ENCODE measurements at places on chromosomes 5 and 9. TPM values are rescaled to one million over a fixed set of nuclear protein-coding genes. Genes with fewer than 3 reads are reported as not detected.

GRCh38 chr5:19626211-19626610 lies 361.8 kb downstream of the CDH18 start:
- no peaks in the 10 kb centered on the region for H3K36me3 ChIP-seq
- H3K27me3 ChIP-seq = no peaks in the 10 kb centered on the region
- H3K27ac ChIP-seq = no peak overlapping the region
- no peaks in the 10 kb centered on the region for H3K4me1 ChIP-seq

DNA sequence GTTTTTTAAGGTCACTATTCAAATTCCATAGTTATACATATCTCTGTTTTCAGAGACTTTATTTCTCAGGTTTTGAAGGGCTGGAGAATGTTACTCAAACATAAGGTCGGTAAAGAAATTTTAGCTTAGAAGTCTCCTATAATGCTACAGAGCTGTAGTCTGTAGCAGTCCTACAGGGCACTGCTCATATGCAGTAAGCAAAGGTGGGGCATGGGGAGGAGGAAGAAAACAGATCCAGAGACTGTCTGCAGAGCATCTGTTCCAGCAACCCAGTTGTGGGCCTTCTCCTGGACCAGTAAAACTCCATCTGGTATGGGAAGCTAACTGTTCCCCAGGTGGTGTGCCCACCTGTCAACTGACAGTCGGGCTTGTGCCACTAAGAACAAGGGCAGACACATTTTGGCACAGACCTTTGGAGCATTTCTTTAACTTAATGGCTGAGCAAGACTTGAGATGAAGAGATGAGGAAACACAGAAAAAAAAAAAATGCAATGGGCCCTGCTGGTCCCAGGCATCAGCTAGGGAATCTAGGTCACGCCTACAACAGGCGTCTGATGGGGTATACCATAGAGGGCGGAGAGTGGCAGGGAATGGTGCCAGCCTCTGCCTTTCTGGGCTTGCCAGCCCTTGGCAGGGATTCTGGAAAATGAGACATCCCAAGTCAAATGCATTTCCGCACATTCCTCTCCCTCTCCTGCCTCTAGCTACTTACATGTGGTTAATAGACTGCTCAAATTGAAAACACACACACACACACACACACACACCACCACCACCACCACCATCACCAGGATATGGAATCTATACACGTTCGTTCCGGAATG lies 218.9 kb downstream of the ARL15 start:
- no peaks in the 10 kb centered on the region for H3K27me3 ChIP-seq
- peaks cover 60% of the 10 kb centered on the region for H3K4me1 ChIP-seq

DNA sequence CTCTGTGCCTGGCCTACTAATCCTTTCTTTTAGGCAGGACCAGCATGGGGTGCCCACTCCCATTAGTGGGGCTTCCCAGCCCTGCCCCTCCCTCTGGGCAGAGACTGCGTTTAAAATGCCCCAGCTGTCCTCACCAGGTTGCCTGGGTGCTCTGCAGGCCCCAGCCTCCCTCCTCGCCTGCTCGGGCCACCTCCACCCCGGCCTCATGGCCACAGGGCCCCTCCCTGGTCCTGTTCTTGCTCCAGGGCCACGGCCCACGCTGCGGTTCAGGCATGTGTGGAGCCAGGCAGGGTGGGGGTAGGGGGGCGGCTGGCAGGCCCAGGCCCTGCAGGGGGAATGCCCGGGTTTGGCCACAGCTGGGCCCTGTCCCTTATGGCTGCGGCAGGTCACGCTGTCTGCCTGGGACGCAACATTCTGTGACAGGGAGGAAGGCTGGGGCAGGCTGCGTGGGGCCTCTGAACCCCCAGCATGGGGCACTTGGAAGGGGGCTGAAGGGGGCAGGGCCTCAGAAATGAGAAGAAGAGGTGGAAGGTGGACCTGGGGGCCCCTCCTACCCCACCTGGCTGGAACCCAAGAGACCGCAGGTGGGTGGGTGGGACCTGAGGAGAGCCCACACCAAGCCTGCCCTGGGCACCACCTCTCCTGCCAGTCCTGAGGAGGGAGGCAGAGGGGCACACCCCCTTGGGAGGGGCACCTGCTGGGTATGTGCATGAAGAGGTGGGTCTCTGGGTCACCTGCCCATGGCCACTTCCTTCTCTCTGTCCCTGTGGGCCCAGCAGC lies at the start of gene LCN12:
Gene LCN12, plus strand, starts transcription at position 733 of the 780 bp plus-strand sequence. CDS start 55 bp downstream, outside the sequence.
- H3K36me3 ChIP-seq = no peaks in the 10 kb centered on the region
- no peak for DNase-seq
- no peak within 1 kb of the TSS for H3K27ac ChIP-seq
- no peak within 1 kb of the TSS for H3K4me3 ChIP-seq
- H3K4me1 ChIP-seq = peaks cover 8% of the 10 kb centered on the region
- no peaks in the 10 kb centered on the region for H3K27me3 ChIP-seq

- no peaks in the 10 kb centered on the region for H3K4me1 ChIP-seq
- H3K27me3 ChIP-seq = peaks cover under 1% of the 10 kb centered on the region
- DNase-seq = no peak
Measured at GRCh38 chr9:19665146-19665863, 123.5 kb downstream of the SLC24A2 start.

BAAT gene
- total RNA-seq = 0.13 TPM

GRCh38 chr5:15609076-15609725 lies 109.2 kb downstream of the FBXL7 start:
- no peak overlapping the region for H3K4me3 ChIP-seq
- H3K27me3 ChIP-seq = no peaks in the 10 kb centered on the region
- peaks cover 7% of the 10 kb centered on the region for H3K36me3 ChIP-seq
- no peak overlapping the region for H3K27ac ChIP-seq
- no peak for DNase-seq

DNA sequence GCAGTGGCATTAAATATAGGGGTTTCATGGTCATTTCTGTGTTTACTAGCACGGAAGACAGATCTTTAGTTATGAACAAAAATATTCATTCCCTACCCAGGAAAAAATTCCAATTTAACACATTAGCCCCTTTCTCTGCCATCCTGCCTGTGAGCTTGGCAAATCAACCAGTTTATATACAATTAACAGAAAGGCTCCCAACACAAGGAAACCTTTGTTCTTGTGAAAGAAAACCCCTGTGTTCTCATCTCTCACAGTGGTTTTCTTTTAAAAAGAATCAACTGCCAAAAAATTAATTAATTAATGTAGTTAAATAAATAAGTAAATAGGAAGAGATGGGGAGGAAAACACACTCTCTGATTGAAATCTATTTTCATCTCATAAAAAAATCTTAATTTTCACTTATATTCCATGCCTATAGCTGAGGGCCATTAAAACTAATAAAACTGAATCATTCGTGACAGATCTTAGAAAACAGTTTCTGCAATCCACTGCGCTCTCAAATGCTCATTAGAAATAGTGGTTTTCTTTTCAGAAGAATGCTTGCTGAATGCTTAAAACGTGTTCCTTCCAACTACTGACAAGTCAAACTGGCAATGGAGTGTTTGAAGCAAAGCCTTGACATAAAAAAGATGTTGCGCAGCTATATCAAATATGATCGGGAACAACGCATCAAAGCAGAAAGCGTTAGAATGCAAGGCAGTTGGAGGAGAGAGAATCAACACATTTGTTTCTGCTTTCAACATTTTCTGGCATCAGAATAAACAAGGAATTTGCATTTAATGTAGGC lies 387.7 kb downstream of the TLR4 start:
- H3K36me3 ChIP-seq = no peaks in the 10 kb centered on the region
- no peaks in the 10 kb centered on the region for H3K27me3 ChIP-seq
- H3K27ac ChIP-seq = no peak overlapping the region
- H3K4me3 ChIP-seq = no peak overlapping the region
- DNase-seq = no peak

GRCh38 chr5:44486591-44486990 lies 97.4 kb upstream of the FGF10 start:
- H3K27ac ChIP-seq = no peak overlapping the region
- no peaks in the 10 kb centered on the region for H3K36me3 ChIP-seq
- H3K4me1 ChIP-seq = no peaks in the 10 kb centered on the region
- H3K27me3 ChIP-seq = no peaks in the 10 kb centered on the region

PARP8 gene
- 23.9 TPM for total RNA-seq

CAMSAP1 gene
- 34.4 TPM for total RNA-seq

DNA sequence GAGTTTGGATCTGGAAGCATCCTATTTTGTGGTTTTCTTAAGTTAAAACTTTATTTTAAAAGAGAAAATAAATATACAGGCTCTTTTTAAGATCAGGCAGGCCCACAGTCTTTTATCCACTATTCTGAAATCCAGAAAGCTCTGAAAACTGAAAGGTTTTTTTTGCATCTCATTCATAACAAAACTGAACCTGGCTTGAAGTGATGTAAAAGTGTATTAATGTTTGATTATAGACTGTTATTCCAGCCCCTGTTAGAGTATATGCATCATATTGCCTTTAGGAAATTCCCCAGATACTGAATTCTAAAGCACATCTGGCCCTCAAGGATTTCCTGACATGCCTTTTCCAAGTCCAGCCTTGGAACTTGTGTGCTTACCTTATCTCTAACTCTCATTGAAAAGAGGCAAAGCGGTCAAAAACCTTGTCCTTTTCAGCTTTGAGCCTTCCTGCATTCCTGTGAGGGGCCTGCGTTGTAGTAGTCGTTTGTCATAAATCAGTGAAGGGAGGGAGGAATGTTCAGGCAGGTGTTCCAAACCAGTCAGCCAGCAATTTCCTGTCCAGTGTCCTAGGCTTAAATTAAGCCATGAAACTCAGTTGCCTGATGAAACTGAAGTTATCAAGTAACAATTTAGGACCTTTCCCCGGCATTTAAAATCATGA lies 110.4 kb downstream of the TLE4 start:
- peaks cover 64% of the 10 kb centered on the region for H3K4me1 ChIP-seq
- H3K4me3 ChIP-seq = no peak overlapping the region
- no peaks in the 10 kb centered on the region for H3K27me3 ChIP-seq

GRCh38 chr9:70052768-70053167 lies 9.1 kb downstream of the MAMDC2 start:
- H3K27me3 ChIP-seq = no peaks in the 10 kb centered on the region
- no peak for DNase-seq
- no peak overlapping the region for H3K4me3 ChIP-seq
- no peaks in the 10 kb centered on the region for H3K36me3 ChIP-seq

EQTN gene
- not detected for total RNA-seq

GRCh38 chr5:4873652-4874051 lies 266.5 kb upstream of the ADAMTS16 start:
- H3K27me3 ChIP-seq = peaks cover 2% of the 10 kb centered on the region
- H3K27ac ChIP-seq = no peak overlapping the region
- no peaks in the 10 kb centered on the region for H3K4me1 ChIP-seq
- H3K4me3 ChIP-seq = no peak overlapping the region

- no peak overlapping the region for H3K27ac ChIP-seq
- no peak for DNase-seq
- H3K27me3 ChIP-seq = no peaks in the 10 kb centered on the region
- peaks cover 14% of the 10 kb centered on the region for H3K4me1 ChIP-seq
Measured at GRCh38 chr9:13022756-13023155, 247.9 kb downstream of the LURAP1L start.

DNA sequence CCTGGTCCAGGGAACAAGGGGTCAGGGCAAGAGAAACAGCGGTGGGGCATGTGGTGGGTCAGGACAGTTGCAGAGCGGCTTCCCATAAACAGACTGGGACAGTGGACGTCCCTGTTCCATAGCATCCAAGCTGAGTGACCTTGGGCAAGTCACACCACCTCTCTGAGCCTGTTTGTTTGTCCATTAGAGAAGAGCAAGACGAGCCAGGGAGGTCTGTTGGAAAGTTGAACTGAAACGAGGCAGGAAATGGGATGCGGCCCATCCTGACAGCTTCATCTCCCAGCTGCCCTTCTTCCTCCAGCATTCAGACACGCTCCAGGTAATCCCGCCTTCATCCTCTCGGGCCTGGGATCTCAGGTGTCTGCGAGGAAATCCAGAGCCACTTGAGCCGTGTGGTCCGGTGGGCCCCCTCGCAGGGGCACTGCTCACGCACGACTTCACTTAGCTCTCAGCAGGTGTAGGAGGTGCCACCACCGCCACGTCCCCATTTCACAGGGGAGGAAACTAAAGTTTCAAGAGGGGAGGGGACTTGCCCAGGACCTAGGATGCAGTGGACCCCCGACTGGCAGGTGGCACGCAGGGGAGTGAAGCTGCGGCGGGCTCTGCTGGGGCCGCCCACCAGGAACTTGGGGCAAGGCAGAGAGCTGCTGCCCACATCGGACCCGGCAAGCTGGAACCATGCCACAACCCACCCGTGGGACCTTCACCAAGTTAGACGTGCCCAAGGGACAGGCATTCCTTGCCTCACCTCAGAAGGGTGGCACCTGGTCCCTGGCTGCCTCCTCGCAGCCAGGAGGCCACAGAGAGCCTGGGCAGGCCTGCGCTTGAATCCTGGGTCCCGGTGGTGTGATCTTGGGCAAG lies 13.0 kb downstream of the PTGES2 start:
- no peak overlapping the region for H3K27ac ChIP-seq
- H3K27me3 ChIP-seq = no peaks in the 10 kb centered on the region
- peaks cover 8% of the 10 kb centered on the region for H3K36me3 ChIP-seq
- H3K4me1 ChIP-seq = peaks cover 12% of the 10 kb centered on the region
- no peak overlapping the region for H3K4me3 ChIP-seq
- DNase-seq = no peak

All from osteocyte (in vitro differentiated cells).